ENCODE measurements at places on chromosomes 2 and 18. TPM values are rescaled to one million over a fixed set of nuclear protein-coding genes. Genes with fewer than 3 reads are reported as not detected.

- no peak for DNase-seq
Measured at GRCh38 chr2:167411367-167411766, 523.1 kb downstream of the XIRP2 start.

DNA sequence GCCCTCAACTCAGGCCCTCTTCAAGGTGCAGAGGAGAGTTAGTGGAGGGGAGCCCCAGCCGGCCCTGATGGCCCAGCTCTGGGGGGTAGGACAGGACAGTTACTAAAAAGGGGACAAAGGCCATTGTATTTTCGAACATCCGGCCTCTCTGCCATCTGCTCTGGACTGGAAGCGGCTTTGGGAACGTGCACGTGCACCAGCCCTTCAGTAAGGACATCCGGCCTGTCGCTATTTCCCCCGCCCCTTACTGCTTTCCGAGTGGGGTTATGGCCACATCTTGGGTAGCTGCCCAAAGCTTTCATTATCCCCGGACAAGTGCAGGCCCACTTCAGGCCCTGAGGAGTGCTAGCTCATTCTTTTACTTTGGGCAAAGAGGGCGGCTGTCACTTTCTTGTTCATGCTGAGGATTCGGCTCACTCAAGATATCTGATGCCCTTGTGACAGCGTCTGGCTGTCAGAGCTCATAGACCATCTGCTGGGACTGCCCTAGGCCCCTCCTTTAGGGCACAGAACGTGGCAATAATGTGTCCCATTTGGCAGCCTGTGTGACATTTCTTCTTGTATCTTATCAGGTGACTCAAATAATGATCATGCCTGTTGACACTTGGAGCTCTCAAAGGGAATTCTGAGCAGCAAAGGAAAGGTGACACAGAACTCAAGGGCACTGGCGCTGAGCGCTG is 17.5 kb downstream of the SLC4A3 start:
- peak; percentile 37 for DNase-seq

DNA sequence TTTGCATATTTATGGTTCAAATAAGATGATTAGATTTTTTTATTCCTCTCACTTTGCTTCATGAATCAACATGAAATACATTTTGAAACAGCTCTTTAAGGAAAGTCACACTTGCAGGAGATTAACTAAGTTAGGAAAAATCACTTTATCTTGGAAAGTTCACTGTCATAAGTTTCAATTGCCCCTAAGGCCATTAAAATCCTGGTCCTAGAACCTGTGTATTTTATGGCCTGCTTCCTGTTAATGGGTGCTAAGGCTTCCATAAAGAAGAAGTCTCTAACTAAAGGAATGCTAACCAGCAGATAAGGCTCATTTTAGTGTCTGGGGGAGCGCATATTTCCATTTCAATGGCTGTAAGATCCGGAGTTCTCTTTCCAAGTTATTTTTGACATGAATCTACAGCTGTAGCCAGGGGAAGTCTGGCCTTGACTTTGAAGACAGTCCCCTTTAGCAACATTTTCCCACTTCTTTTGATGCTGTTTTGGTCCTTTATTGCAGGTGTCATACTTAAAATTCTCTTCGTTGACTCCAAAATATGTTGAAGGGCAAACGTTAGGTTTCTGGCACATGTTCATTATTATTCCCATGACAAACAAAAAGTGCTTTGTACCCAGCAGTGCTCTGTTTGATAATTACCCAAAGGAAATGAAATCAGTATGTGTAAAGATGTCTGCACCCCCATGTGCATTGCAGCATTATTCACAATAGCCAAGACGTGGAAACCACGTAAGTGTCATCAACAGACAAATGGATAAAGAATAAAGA is 34.4 kb upstream of the SH3BP4 start:
- DNase-seq, result no peak

Gene POTEI
- 0.20 TPM for total RNA-seq

DNA sequence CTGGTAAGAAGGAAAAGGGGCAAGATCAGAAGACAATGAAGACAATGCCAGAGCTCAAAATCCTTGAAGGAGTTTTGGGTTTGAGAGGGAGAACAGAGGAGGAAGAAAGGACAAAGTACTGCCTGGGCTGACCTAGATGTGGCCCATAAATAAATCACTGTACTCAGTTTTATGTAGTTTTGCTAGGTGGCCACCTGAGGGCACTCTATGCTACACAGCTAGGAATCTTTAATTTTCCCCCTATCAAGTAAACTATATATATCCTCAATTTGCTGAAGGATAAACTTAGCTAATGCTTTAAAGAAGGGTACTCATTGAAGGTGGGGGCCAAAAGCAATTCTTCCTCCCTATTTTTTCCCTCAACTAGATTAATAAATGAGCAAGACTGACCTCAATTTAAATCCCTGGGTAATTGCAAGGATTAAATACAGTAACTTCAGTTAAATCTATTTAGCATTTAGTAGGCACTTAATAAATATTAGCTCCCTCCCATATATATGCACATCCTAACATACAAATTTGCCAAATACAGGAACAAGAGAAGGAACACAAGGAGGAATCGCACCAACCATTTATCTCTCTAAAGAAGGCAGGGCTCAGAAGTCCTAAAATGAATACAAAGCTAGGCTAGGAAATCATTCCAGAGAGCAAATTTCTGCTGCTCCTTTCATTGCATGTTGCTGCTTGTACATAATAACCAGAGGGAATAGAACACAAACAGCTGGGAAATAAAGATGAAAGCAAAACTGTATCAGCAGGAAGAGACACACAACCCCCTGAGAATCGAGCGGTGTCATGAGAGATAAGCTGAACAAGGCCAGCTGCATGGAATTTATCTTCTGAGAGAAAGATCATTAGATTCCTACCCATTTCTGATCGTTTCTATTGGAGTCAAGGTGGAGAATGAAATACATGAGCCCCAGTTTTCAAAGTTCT is 540.1 kb downstream of the NRXN1 start:
- DNase-seq, result no peak

Gene CDKL4
- 0.29 TPM for total RNA-seq

- DNase-seq, result no peak
Measured at GRCh38 chr18:49563130-49563540, 1.3 kb downstream of the LIPG start.

- DNase-seq, result no peak
Measured at GRCh38 chr18:10739152-10739551, 213.3 kb downstream of the NAPG start.

GRCh38 chr2:211349031-211349430 is 792.6 kb downstream of the CPS1 start:
- no peak for DNase-seq

- DNase-seq, result no peak
Measured at GRCh38 chr2:231218366-231218765, 19.9 kb downstream of the ARMC9 start.

Gene COL4A4
- total RNA-seq, result 0.67 TPM

DNA sequence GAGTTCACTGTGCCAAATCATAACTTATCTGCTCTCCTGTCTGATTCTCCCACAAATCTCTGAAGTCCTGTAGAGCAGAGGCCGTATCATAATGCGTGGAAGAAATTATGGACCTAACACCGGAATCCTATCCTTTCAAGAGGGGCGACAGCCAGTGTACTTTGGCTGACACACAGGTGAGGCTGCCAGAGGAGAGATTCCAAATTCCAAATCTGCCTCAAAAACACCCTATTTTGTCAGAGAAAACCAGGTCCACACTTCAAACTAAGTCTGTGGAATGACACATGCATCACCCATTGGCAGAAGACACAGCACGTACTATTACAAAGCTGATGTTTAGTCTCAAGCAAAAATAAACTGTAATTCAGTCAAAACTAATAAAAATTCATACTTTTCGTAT is 139.2 kb upstream of the PID1 start:
- no peak for DNase-seq

DNA sequence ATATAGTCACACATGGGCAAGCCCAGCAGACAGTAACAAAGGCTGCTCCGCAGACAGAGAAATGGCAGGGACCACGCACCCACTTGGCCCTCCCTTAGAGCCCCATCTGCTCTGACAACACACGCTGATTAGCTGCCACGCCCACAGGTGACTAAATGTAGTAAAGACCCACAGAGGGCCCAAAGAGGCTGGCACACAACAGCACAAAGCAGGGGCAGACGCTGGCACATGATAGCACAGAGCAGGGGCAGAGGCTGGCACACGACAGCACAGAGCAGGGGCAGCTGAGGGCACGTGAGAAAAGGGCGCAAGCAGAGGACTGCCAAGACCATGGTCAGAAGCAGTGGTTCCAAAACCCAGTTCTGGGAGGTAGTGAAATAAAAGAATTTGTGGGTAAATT is 10.6 kb downstream of the AFG3L2 start:
- DNase-seq, result no peak

- DNase-seq, result no peak
Measured at GRCh38 chr18:37565977-37566478, 430 bp upstream of the CELF4 start.

- no peak for DNase-seq
Measured at GRCh38 chr2:22360735-22361374, 1024.1 kb upstream of the KLHL29 start.
